ENCODE measurements at places on chromosomes 7 and 10.

DNA sequence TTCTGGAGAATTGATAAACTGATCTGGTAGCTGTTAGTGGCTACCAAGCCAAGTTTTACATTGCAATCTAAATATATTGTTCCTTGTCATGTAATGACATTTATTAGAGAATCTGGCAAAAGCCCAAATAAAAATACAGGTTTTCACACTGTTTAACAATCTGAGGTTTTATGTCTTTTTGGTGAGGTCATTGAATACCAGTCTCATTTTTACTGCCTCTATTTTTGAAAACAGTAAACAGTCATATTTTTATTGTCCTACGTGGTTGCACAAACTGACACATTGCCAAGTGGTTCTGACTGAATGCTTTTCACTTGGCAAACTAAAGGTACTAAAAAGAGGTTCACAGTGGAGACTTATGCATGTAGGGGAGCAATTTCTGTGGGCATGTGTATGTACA, 157.5 kb downstream of the PRKG1 start:
- H3K4me1 ChIP-seq: peaks cover 30% of the 10 kb centered on the region
- H3K27ac ChIP-seq: peak overlapping the region; percentile 45
- H3K4me3 ChIP-seq: peak overlapping the region; percentile 15
- DNase-seq: no peak
- H3K27me3 ChIP-seq: no peaks in the 10 kb centered on the region
- no peaks in the 10 kb centered on the region for H3K36me3 ChIP-seq

DNA sequence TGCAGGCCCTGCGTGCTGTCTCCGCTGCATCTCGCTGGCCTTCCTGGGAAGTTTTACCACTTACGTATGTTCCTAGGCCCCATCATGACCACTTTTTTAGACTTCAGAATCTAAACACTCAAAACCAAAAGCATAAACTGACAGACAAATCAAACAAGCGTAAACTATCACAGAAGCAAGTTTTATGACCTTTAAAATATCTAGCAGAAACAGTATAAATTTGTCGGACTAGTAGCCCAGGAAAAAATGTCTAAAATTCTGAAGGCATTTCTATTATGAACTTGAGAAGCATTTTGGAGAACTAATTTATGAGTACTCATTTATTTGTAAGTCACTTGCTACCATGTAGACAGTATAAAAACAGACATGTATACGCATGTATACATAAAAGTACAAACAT, 10.6 kb downstream of the LRRC27 start:
- H3K4me1 ChIP-seq: no peaks in the 10 kb centered on the region
- no peak overlapping the region for H3K27ac ChIP-seq
- no peaks in the 10 kb centered on the region for H3K36me3 ChIP-seq
- H3K4me3 ChIP-seq: no peak overlapping the region
- DNase-seq: no peak

- H3K4me3 ChIP-seq: no peak overlapping the region
- H3K36me3 ChIP-seq: no peaks in the 10 kb centered on the region
- H3K27me3 ChIP-seq: no peaks in the 10 kb centered on the region
Observed at GRCh38 chr10:3471472-3471871, 298.9 kb upstream of the PITRM1 start.

DNA sequence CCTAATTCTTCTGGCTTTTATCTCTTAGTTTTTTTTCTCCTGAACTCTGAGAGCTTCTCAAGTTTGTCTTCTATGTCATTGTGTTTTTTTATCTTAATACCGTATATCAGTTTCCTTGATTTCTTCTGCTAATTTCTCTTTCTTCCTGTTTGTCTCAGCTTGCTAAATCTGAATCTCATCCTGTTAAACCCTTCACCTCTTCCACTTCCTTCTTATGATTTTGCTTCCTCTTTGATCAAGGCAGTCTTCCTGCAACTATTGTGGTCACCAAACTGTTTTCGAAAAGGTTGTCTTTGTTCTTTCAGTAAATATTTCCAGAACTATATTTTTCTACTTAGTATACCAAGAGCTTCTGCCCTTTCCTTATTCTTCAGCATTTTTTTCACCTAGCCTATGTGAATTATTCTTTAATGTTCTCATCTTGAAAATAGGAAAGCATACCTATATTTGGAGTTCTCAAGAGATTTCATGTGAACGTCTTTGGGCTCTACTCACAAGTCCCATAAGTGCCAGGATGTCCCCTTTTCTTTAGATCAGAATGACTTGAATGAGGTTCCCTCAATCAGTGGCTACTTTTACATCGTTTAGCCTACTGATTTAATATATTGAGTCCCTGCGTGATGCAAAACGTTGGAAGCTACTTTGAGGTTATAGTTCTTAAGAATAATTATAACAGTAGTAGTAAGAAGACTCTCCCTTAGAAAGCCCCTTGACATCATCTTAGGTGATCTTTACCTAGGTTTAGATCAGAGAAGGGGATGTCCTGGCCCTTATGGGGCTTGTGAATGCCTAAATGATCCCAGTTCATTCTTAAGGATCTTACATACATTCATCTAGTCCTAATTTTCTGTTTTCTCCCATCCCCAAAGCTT, 415.4 kb upstream of the AUTS2 start:
- no peak for DNase-seq
- no peaks in the 10 kb centered on the region for H3K36me3 ChIP-seq
- H3K4me1 ChIP-seq: peaks cover 6% of the 10 kb centered on the region
- H3K4me3 ChIP-seq: no peak overlapping the region

DNA sequence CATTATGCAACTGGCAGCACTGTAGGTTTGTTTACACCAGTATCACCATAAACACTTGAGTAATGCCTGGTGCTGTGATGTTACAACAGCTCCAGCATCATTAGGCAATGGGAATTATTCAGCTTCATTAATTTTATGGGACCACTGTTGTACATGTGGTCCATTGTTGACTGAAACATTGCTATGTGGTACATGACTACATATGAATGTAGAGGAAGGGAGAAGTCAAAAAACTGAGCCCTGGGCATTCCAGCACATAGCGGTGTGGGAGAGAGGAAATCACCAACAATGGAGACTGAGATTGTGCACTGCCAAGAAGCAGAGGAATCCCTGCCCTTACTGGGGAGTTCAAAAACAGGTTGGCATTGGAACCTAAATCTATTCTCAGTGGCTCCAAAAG, 89.0 kb downstream of the TRIM24 start:
- H3K36me3 ChIP-seq: peaks cover 28% of the 10 kb centered on the region
- H3K4me3 ChIP-seq: no peak overlapping the region
- no peak overlapping the region for H3K27ac ChIP-seq

GRCh38 chr7:39480901-39481300, 85.3 kb upstream of the YAE1 start:
- H3K36me3 ChIP-seq: no peaks in the 10 kb centered on the region
- no peaks in the 10 kb centered on the region for H3K27me3 ChIP-seq
- no peaks in the 10 kb centered on the region for H3K4me1 ChIP-seq
- H3K4me3 ChIP-seq: no peak overlapping the region
- H3K27ac ChIP-seq: no peak overlapping the region
- no peak for DNase-seq

GRCh38 chr10:6522230-6522629, 57.8 kb downstream of the PRKCQ start:
- H3K4me3 ChIP-seq: no peak overlapping the region
- H3K36me3 ChIP-seq: no peaks in the 10 kb centered on the region
- no peaks in the 10 kb centered on the region for H3K4me1 ChIP-seq

GRCh38 chr10:71463111-71463510, 66.4 kb downstream of the CDH23 start:
- no peaks in the 10 kb centered on the region for H3K36me3 ChIP-seq
- DNase-seq: no peak
- H3K27ac ChIP-seq: no peak overlapping the region
- no peaks in the 10 kb centered on the region for H3K4me1 ChIP-seq
- H3K27me3 ChIP-seq: no peaks in the 10 kb centered on the region

GRCh38 chr10:53469383-53469782, 696.8 kb upstream of the MBL2 start:
- no peak overlapping the region for H3K4me3 ChIP-seq
- no peaks in the 10 kb centered on the region for H3K36me3 ChIP-seq
- no peak overlapping the region for H3K27ac ChIP-seq
- no peak for DNase-seq
- H3K4me1 ChIP-seq: no peaks in the 10 kb centered on the region

GRCh38 chr7:47654672-47655298, 72.9 kb upstream of the TNS3 start:
- H3K27ac ChIP-seq: peak overlapping the region; percentile 33
- H3K27me3 ChIP-seq: no peaks in the 10 kb centered on the region
- peaks cover 51% of the 10 kb centered on the region for H3K4me1 ChIP-seq
- H3K36me3 ChIP-seq: no peaks in the 10 kb centered on the region
- no peak for DNase-seq

DNA sequence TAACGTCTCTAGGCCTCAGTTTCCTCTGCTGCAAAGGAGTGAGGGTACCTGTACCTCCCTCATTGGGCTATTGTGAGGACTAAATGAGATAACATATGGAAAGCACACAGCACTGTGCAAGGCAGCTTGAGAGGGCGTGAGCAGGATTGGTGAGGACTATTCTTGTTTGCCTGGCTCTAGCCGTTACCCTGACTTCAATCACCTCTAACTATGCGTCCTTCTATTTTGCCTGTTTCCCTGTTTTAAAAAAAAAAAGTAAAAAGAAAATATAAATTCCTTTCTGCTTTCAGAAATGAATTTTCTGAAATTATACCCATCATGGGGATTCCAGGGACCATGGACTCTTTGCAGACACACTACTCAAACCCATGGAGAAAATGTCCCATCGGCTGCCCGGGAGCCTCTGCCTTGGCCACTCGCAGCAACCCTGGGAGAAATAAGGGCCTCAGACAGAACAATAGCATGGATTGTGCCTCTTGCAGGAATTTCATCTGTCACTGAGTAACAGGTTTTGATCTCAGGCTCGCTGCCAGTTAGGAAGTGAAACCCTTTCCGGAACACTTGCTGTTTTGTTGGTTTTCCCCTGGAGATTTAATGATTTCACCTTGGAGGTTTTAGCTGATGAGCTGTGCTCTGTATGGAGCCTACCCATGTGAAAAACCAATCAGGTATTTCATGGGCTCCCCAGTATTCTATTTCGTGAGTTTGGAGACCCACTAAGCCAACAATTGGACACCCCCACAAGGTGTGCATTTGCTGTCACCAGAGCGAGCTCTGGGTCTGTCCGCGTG, 55.6 kb downstream of the STEAP1B start:
- H3K27ac ChIP-seq: no peak overlapping the region
- no peak overlapping the region for H3K4me3 ChIP-seq
- no peaks in the 10 kb centered on the region for H3K27me3 ChIP-seq
- no peaks in the 10 kb centered on the region for H3K36me3 ChIP-seq

GRCh38 chr7:112987171-112987570, 99.5 kb downstream of the GPR85 start:
- H3K4me3 ChIP-seq: no peak overlapping the region
- no peak for DNase-seq
- H3K4me1 ChIP-seq: peaks cover 11% of the 10 kb centered on the region
- H3K27ac ChIP-seq: no peak overlapping the region
- no peaks in the 10 kb centered on the region for H3K27me3 ChIP-seq

- peak overlapping the region; percentile 81 for H3K27ac ChIP-seq
- no peaks in the 10 kb centered on the region for H3K27me3 ChIP-seq
- no peaks in the 10 kb centered on the region for H3K36me3 ChIP-seq
- H3K4me1 ChIP-seq: peaks cover 34% of the 10 kb centered on the region
- H3K4me3 ChIP-seq: peak overlapping the region; percentile 35
Observed at GRCh38 chr10:4062072-4062471, 277.1 kb upstream of the KLF6 start.

- H3K36me3 ChIP-seq: no peaks in the 10 kb centered on the region
- peaks cover 4% of the 10 kb centered on the region for H3K4me1 ChIP-seq
- H3K27ac ChIP-seq: no peak overlapping the region
- no peak overlapping the region for H3K4me3 ChIP-seq
- no peaks in the 10 kb centered on the region for H3K27me3 ChIP-seq
Observed at GRCh38 chr10:124611738-124612137, 132.4 kb downstream of the FAM53B start.

- no peaks in the 10 kb centered on the region for H3K36me3 ChIP-seq
- no peak overlapping the region for H3K4me3 ChIP-seq
- H3K4me1 ChIP-seq: peaks cover 57% of the 10 kb centered on the region
- H3K27me3 ChIP-seq: no peaks in the 10 kb centered on the region
- DNase-seq: no peak
Observed at GRCh38 chr10:12703126-12703525, 298.4 kb downstream of the CCDC3 start.
